Colonic mucosa (tissue), 4 donors: ENCODE measurements at places on chromosomes 11 and 22. TPM values are rescaled to one million over a fixed set of nuclear protein-coding genes. Genes with fewer than 3 reads are reported as not detected.

HBD gene
- not detected for total RNA-seq

MTMR3 gene
- 35.9 TPM for total RNA-seq

MYO18B gene
- not detected for total RNA-seq

LMO1 gene
- total RNA-seq = not detected

FAM111B gene
- total RNA-seq = 27.5 TPM

PDE2A gene
- total RNA-seq = 5.6 TPM

GRCh38 chr11:92969634-92970347 is at the start of gene MTNR1B:
Gene MTNR1B (plus strand): TSS chr11:92969651. CDS start chr11:92969726, 75 bp downstream.
- peaks cover 13% of the 10 kb centered on the region for H3K27me3 ChIP-seq
- no peaks in the 10 kb centered on the region for H3K4me1 ChIP-seq
- no peak for DNase-seq
- H3K27ac ChIP-seq = no peak within 1 kb of the TSS

- H3K4me1 ChIP-seq = peaks cover 6% of the 10 kb centered on the region
- H3K27me3 ChIP-seq = peaks cover 67% of the 10 kb centered on the region
- no peak for DNase-seq
- no peaks in the 10 kb centered on the region for H3K36me3 ChIP-seq
- H3K4me3 ChIP-seq = peak overlapping the region; percentile 33
- H3K27ac ChIP-seq = no peak overlapping the region
Measured at GRCh38 chr11:20156876-20157613, 3.2 kb downstream of the DBX1 start.

DNA sequence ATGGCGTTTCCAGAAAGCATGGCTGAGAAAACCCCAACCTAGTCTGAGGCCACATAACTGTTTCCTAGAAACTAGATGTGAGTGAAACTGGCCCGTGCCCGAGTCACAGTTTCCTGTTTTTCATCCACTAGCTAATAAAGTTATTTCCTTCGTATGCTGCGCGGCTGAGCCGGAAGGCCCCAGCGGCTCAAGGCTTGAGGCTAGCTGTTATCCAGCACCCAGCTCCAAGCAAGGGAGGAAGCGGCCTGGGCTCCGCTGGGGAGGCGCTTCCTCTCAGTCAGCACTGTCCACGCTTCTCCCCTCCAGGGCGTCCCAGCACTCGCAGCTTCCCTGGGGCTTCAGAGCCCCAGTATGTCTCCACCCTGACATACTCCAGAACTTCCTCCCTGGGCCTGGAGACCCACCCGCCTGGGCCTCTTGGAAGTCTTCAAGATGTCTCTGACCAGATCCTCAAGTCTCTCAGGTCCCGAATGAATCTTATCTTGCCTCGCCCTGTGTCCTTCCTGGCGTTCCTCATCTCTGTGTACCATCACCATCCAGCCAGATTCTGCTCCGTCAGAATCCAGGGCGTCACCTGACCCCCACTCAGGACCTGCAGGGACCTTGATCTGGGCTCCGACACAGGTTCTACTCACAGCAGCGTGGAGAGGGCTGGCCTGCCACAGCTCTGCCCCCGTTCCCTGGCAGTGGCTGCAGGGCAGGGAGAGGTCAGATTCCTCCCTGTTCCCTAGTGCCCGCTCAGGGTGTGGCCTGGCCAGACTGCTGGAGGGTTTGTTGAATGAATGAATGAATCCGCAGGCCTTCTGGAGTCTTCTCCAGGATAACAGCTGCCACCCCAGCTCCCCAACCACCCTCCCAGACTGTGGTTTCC is 81.9 kb downstream of the LRRC32 start:
- H3K4me3 ChIP-seq = no peak overlapping the region
- H3K27ac ChIP-seq = peak overlapping the region; percentile 58
- no peaks in the 10 kb centered on the region for H3K27me3 ChIP-seq
- H3K4me1 ChIP-seq = peaks cover 29% of the 10 kb centered on the region

DNA sequence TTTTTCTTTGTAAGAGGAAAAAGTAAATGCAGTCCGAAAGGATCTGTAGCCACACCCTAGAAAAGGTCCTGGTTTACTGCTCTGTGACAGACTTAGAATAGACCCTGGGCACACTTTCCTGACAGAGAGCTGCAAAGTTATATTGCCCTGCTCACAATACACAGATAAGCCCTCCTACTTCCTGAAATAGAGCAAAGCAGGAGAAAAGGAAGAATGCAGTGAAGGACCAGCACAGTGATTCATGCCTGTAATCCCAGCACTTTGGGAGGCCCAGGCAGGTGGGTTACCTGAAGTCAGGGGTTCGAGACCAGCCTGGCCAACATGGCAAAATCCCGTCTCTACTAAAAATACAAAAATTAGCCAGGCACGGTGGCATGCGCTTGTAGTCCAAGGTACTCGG is 2.2 kb downstream of the CYB561A3 start:
- DNase-seq = peak; percentile 69
- peaks cover 2% of the 10 kb centered on the region for H3K36me3 ChIP-seq
- H3K4me1 ChIP-seq = peaks cover 7% of the 10 kb centered on the region

GRCh38 chr22:48141301-48141700 is 1378.9 kb downstream of the TBC1D22A start:
- H3K4me3 ChIP-seq = no peak overlapping the region
- no peaks in the 10 kb centered on the region for H3K36me3 ChIP-seq
- H3K27me3 ChIP-seq = no peaks in the 10 kb centered on the region
- DNase-seq = no peak
- no peaks in the 10 kb centered on the region for H3K4me1 ChIP-seq

GRCh38 chr22:22463855-22464540 is 44.5 kb downstream of the ZNF280B start:
- no peaks in the 10 kb centered on the region for H3K4me1 ChIP-seq
- H3K36me3 ChIP-seq = no peaks in the 10 kb centered on the region
- H3K4me3 ChIP-seq = no peak overlapping the region

DNA sequence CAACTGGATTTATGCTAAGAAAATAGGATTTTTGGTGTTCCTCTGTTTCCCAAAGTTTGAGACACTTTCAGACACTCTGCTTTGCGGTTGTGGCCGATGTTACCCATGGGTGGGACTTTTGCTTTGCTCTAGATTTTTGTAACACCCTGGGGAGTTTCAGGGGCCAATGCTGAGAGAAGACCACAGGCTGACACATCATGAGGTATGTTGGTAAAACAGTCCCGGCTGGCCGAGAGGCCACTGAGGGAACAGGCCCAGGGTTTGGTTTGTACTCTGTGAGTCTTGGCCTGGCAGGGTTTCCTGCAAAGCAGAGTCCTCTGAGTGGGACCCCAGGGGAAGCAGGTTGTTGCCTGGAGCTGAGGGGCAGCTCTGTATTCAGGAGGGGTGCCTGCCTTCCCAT is 78.5 kb upstream of the PITPNB start:
- no peaks in the 10 kb centered on the region for H3K27me3 ChIP-seq
- no peak for DNase-seq
- no peaks in the 10 kb centered on the region for H3K4me1 ChIP-seq
- no peak overlapping the region for H3K4me3 ChIP-seq

- no peaks in the 10 kb centered on the region for H3K4me1 ChIP-seq
- H3K36me3 ChIP-seq = no peaks in the 10 kb centered on the region
- peak; percentile 30 for DNase-seq
Measured at GRCh38 chr11:117597071-117597470, 199.9 kb downstream of the DSCAML1 start.

GRCh38 chr11:13012056-13012661 is 3.0 kb downstream of the RASSF10 start:
- H3K27ac ChIP-seq = no peak overlapping the region
- DNase-seq = peak; percentile 50
- H3K36me3 ChIP-seq = no peaks in the 10 kb centered on the region
- H3K4me3 ChIP-seq = no peak overlapping the region
- H3K27me3 ChIP-seq = peaks cover 31% of the 10 kb centered on the region

DNA sequence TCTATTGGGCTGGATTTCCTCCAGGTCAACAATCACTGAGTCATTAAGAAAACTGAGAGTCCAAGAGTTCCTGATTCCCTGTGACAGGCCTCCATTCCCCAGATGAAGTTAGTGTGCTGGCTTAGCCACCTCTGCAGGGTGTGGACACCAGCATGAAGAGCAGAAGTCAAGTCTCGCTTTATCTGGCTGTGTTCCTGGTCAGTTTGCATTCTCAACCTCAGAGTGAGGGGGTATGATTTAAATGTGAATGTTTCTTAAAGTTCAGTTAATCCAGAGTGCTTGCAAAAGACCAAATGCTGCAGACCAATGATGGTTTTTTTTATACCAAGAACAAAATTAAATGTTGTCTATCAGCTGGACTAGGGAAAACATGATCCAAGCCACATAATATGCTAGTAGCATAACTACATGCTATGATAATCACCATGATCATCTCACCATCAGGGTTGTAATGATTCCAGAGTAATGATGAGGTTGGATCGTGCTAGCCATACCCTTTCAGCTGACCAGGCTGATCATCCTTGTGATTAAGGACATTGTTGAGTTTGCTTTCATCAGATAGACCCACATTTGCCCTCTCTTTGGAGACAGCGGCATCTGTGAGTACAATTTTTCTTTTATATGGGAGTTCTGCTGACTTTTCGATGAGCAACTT is 145.8 kb upstream of the ARHGAP20 start:
- peak overlapping the region; percentile 13 for H3K27ac ChIP-seq
- no peaks in the 10 kb centered on the region for H3K27me3 ChIP-seq
- H3K4me3 ChIP-seq = no peak overlapping the region
- DNase-seq = peak; percentile 38
- H3K36me3 ChIP-seq = no peaks in the 10 kb centered on the region

GRCh38 chr11:73578592-73579185 is 19.2 kb downstream of the FAM168A start:
- no peak overlapping the region for H3K4me3 ChIP-seq
- no peaks in the 10 kb centered on the region for H3K36me3 ChIP-seq
- DNase-seq = no peak

DNA sequence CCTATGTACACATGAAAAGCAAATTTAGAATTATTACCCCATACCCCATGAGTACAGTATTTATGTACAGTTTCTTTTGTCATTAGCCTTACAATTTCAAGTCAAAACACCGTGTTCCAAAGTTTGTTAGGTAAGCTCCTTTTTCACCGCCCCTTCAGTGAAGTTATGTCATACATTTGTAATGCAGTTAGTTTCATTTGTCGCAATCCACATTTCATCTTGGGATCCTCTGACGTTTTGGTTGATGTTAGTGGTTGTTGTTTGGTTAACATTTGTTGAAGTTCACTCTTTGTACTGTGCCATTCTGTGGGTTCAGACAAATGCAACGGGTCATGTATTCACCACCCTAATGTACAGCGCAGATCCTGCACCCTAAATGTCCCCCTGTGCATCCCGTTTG is 45.2 kb downstream of the ARHGEF12 start:
- H3K4me3 ChIP-seq = no peak overlapping the region
- no peak overlapping the region for H3K27ac ChIP-seq
- no peak for DNase-seq
- no peaks in the 10 kb centered on the region for H3K4me1 ChIP-seq
- H3K36me3 ChIP-seq = no peaks in the 10 kb centered on the region
- H3K27me3 ChIP-seq = no peaks in the 10 kb centered on the region

- no peak overlapping the region for H3K4me3 ChIP-seq
- H3K4me1 ChIP-seq = no peaks in the 10 kb centered on the region
- no peak overlapping the region for H3K27ac ChIP-seq
- DNase-seq = no peak
- H3K36me3 ChIP-seq = no peaks in the 10 kb centered on the region
Measured at GRCh38 chr11:125945011-125945796, 640 bp upstream of the VSIG10L2 start.

DNA sequence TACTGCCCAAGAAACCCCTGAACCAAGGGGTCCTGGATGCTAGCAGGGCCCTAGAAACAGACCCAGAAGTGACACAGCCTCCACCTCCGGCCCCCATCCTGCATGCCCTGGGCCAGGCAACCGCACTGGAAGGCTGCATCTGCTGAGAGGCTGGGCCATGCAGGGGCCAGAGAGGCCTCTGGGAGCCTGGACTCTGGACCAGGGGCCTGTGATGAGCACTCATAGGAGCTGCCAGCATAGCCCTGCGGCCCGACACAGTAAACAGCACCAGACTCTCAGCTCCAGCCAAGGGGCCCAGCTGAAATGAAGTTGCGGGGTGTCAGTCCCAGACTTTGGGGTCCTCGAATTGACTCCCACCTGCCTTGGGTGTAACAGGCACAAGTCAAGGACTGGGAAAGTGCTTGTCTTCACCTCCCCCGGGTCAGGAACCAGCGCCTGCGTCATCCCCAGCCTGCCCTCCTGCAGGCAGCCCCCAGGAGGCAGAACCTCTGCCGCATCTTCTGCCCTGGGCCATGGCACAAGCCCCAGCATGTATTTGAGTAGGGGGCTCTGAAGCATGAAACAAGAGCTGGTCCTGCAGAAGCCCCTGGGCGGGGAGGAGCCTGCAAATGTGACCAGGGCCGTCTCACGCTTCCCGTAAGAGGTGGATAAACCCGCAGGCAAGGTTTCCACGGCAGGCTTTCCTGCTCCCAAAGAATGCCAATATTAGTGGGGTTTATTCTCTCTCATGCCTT is 25.2 kb upstream of the CCND1 start:
- H3K4me1 ChIP-seq = no peaks in the 10 kb centered on the region
- no peaks in the 10 kb centered on the region for H3K27me3 ChIP-seq
- H3K27ac ChIP-seq = no peak overlapping the region
- no peaks in the 10 kb centered on the region for H3K36me3 ChIP-seq

DNA sequence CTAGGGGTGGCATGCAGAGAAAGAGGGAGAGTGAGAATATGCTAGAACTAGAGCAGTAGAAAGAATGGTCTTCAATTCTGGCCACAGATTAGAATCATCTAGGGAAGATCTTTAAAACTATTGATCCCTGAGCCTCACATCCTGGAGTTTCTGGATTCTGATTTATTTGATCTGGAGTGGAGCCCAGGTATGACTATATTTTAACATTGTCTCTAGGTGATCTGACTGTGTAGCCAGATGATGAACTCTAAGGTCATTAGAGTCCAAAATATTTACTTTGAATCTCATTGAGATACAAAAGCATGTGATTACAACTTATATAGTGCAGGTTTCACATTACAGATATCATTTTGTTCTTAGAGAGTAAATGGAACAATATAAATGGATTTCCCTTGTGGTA is 79.7 kb downstream of the FDX1 start:
- no peak overlapping the region for H3K4me3 ChIP-seq
- no peaks in the 10 kb centered on the region for H3K36me3 ChIP-seq
- H3K27me3 ChIP-seq = no peaks in the 10 kb centered on the region
- no peak for DNase-seq
- no peaks in the 10 kb centered on the region for H3K4me1 ChIP-seq

DNA sequence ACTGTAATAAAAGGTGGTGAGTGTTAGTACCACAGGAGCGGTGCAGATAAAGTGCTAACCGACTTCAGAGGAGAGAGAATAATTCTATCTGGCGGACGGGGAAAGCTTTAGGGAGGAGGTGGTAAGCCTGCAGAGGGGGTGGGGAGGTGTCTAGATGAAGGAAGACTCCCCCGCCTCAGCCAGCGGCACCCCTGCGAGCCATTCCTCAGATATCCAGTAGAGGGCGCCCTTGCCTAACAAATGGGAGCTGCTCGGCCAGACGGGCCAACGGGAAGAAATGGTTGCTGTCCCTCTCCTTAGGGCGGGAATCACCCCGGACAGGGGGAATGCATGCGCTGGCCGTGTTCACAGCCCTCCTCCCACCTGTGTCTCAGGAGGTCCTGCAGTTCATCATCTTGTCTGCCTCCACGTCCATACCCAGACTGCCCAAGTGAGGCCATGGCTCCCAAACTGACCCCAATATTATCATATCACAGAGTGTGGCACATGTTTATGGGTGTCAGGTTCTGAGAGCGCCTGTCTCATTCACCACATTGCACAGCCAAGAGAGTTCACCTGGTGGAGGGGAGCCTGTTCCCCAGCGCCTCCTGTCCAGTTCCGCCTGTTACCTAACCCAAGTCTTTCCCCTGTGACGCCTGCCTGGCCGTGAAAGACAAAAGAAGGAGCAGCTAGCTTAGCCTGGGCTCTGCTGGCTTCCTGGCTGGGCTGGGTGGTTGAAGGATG is 85.5 kb downstream of the ST3GAL4 start:
- H3K36me3 ChIP-seq = no peaks in the 10 kb centered on the region
- no peak overlapping the region for H3K27ac ChIP-seq
- no peaks in the 10 kb centered on the region for H3K4me1 ChIP-seq
- H3K27me3 ChIP-seq = no peaks in the 10 kb centered on the region
- peak; percentile 82 for DNase-seq

GRCh38 chr11:2837096-2837601 is 48.4 kb downstream of the CDKN1C start:
- H3K27ac ChIP-seq = no peak overlapping the region
- no peak overlapping the region for H3K4me3 ChIP-seq
- no peaks in the 10 kb centered on the region for H3K27me3 ChIP-seq
- no peaks in the 10 kb centered on the region for H3K36me3 ChIP-seq
